ENCODE measurements at places on chromosomes 3 and 15. TPM values are rescaled to one million over a fixed set of nuclear protein-coding genes. Genes with fewer than 3 reads are reported as not detected.

- DNase-seq = no peak
- H3K27ac ChIP-seq = no peak overlapping the region
- H3K4me1 ChIP-seq = no peaks in the 10 kb centered on the region
- no peak overlapping the region for H3K4me3 ChIP-seq
These were observed 12.7 kb upstream of the MUC20 start for GRCh38 chr3:195708061-195708460.

DNA sequence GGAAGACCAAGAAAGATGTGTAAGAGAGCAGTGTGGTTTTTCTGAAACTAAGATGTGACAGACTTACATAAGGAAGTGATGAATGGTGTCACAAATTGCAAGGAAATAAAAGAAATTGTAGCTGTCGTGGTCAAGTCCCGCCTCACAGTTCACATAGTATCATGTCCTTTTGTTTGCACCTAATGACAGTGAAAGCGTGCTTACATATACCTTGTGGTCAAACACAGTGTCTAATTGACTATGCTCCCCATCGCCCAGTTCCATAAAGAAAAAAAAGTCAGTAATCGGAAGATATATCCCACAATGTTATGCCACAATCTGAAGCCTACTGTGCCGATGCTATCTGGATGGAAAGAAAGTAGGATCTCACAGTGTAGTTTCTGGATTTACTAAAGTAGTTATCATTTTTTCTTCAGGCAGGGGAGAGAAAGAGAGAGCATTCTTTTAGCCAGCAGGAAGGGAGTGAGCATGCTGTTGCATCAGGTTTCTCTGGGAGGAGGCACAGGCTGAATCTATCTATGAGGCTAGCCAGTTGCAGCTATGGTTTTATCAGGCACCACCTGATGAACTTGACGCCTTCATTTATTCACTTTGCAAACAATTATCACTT, 9.8 kb upstream of the PLSCR1 start:
- no peak overlapping the region for H3K4me3 ChIP-seq
- no peaks in the 10 kb centered on the region for H3K27me3 ChIP-seq
- DNase-seq = no peak
- no peak overlapping the region for H3K27ac ChIP-seq

DNA sequence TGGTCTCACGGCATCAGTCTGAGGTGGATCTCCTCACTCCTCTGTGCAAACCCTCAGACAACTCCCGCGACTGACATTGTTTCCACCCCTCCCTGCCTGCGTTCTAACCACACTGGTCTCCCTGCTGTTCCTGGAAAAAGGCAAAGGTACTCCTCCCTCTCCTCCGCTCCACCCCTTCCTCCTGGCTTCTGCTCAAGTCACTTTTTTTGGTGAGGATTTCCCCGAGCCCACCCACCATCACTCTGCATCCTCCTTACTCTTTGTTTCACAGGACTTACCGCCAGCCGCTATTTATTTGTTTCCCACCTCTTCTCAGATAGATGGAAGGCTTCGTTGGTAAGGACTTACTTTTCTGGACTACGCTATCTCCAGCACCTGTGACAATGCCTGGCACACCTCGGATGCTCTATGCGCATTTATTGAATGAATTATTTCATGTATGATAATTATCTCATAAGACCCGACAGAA, 25.6 kb downstream of the PRR23E start:
- no peaks in the 10 kb centered on the region for H3K4me1 ChIP-seq
- no peaks in the 10 kb centered on the region for H3K27me3 ChIP-seq
- H3K27ac ChIP-seq = no peak overlapping the region
- no peaks in the 10 kb centered on the region for H3K36me3 ChIP-seq
- no peak for DNase-seq
- H3K4me3 ChIP-seq = no peak overlapping the region

GRCh38 chr15:80396096-80396495, 8.1 kb upstream of the ARNT2 start:
- no peak overlapping the region for H3K27ac ChIP-seq
- no peaks in the 10 kb centered on the region for H3K4me1 ChIP-seq
- no peak overlapping the region for H3K4me3 ChIP-seq
- no peaks in the 10 kb centered on the region for H3K36me3 ChIP-seq
- no peaks in the 10 kb centered on the region for H3K27me3 ChIP-seq
- no peak for DNase-seq

GRCh38 chr3:171195686-171196085, 169.2 kb upstream of the SLC2A2 start:
- H3K36me3 ChIP-seq = no peaks in the 10 kb centered on the region
- H3K4me1 ChIP-seq = no peaks in the 10 kb centered on the region
- H3K27me3 ChIP-seq = no peaks in the 10 kb centered on the region
- H3K4me3 ChIP-seq = no peak overlapping the region

DNA sequence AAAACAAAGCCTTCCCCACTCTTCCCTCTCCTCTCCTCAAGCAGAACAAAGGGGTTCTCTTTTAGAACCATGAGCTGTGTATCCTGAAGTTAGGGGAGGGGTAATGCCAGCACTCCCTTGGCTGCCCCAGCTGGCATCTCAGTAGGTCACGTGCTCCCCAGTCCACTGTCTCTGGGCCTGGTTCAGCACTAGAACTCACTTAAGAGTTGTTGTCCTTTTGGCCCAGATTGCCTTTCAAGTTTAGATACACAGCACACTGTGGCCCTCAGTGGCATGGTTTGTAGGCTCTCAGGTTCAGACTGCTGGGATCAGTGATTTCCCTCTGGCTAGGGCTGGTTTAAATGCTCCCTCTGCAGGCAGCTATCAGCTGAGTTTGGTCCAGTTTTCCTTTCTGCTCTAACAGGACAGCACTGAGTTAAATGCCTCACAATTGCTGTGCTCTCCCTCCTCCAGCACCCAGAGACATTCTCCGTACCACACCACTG, 188.4 kb upstream of the ST8SIA2 start:
- no peaks in the 10 kb centered on the region for H3K27me3 ChIP-seq
- no peaks in the 10 kb centered on the region for H3K4me1 ChIP-seq
- H3K27ac ChIP-seq = no peak overlapping the region
- no peak overlapping the region for H3K4me3 ChIP-seq

- peaks cover 16% of the 10 kb centered on the region for H3K4me1 ChIP-seq
- DNase-seq = peak; percentile 92
- peak within 1 kb of the TSS; percentile 97 for H3K27ac ChIP-seq
- H3K27me3 ChIP-seq = no peaks in the 10 kb centered on the region
These were observed at the start of gene MAGEF1 for GRCh38 chr3:184711493-184712247. TSS of gene MAGEF1 (minus strand) at chr3:184712064. CDS start at chr3:184711821, 243 bp downstream.

GRCh38 chr3:102722317-102722716, 287.5 kb downstream of the ZPLD1 start:
- no peak overlapping the region for H3K4me3 ChIP-seq
- H3K27ac ChIP-seq = no peak overlapping the region
- H3K4me1 ChIP-seq = no peaks in the 10 kb centered on the region
- no peaks in the 10 kb centered on the region for H3K36me3 ChIP-seq

GRCh38 chr3:35200056-35200455, 439.3 kb upstream of the ARPP21 start:
- H3K36me3 ChIP-seq = no peaks in the 10 kb centered on the region
- no peak overlapping the region for H3K4me3 ChIP-seq
- DNase-seq = no peak
- H3K27me3 ChIP-seq = no peaks in the 10 kb centered on the region
- H3K4me1 ChIP-seq = no peaks in the 10 kb centered on the region

- H3K27me3 ChIP-seq = no peaks in the 10 kb centered on the region
- no peak overlapping the region for H3K27ac ChIP-seq
- no peaks in the 10 kb centered on the region for H3K4me1 ChIP-seq
- DNase-seq = no peak
- H3K36me3 ChIP-seq = no peaks in the 10 kb centered on the region
These were observed 131.6 kb upstream of the RASGRP1 start for GRCh38 chr15:38696109-38696727.

- peaks cover 9% of the 10 kb centered on the region for H3K36me3 ChIP-seq
- H3K4me1 ChIP-seq = peaks cover 3% of the 10 kb centered on the region
- no peaks in the 10 kb centered on the region for H3K27me3 ChIP-seq
- H3K27ac ChIP-seq = no peak overlapping the region
- DNase-seq = peak; percentile 52
These were observed 14.1 kb downstream of the KLF15 start for GRCh38 chr3:126342991-126343648.

- no peaks in the 10 kb centered on the region for H3K4me1 ChIP-seq
- no peaks in the 10 kb centered on the region for H3K36me3 ChIP-seq
- DNase-seq = peak; percentile 36
- no peak overlapping the region for H3K27ac ChIP-seq
These were observed 45.8 kb upstream of the KLF13 start for GRCh38 chr15:31280831-31281216.

DNA sequence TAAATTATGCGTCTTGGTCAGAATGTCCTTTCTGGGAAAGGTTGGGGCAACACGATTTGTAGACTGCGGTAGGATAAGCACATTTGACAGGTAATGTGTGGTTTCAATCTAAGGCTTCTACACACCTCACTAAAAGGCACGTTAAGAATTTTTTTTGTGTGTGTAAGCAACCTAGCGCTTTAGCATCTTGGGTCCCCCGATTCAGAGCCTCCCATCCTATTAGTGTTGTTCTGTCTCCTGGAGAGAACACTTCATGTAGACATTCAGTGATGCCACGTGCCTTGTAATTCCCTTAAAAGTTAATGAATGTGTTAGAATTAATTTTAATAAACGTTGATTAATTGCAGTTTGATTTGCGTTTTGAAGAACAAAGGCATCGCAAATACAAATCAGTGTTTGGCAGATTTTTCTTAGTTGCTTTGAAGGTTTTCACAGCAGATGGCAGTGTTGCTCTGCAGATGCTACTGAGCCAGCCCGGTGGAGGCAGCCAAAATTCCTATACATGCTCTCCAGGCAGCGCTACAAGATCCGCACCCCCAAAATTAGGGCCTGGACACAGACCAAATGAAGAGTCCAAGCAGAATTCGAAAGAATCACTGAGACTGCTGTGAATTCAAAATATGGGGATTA, 63.5 kb downstream of the OTOL1 start:
- H3K36me3 ChIP-seq = no peaks in the 10 kb centered on the region
- no peak overlapping the region for H3K27ac ChIP-seq

GRCh38 chr15:70234256-70234905, 136.7 kb upstream of the TLE3 start:
- no peaks in the 10 kb centered on the region for H3K27me3 ChIP-seq
- no peaks in the 10 kb centered on the region for H3K4me1 ChIP-seq
- no peak overlapping the region for H3K4me3 ChIP-seq
- H3K36me3 ChIP-seq = no peaks in the 10 kb centered on the region
- DNase-seq = no peak
- H3K27ac ChIP-seq = no peak overlapping the region

- peaks cover 13% of the 10 kb centered on the region for H3K27me3 ChIP-seq
- no peaks in the 10 kb centered on the region for H3K4me1 ChIP-seq
- no peak for DNase-seq
- no peak overlapping the region for H3K27ac ChIP-seq
- H3K4me3 ChIP-seq = no peak overlapping the region
These were observed 19.3 kb downstream of the MINAR1 start for GRCh38 chr15:79451361-79451999.

- H3K4me1 ChIP-seq = no peaks in the 10 kb centered on the region
- no peaks in the 10 kb centered on the region for H3K27me3 ChIP-seq
- no peak for DNase-seq
- no peak overlapping the region for H3K27ac ChIP-seq
- no peak overlapping the region for H3K4me3 ChIP-seq
These were observed 240.9 kb upstream of the CADM2 start for GRCh38 chr3:84717894-84718293.

DNA sequence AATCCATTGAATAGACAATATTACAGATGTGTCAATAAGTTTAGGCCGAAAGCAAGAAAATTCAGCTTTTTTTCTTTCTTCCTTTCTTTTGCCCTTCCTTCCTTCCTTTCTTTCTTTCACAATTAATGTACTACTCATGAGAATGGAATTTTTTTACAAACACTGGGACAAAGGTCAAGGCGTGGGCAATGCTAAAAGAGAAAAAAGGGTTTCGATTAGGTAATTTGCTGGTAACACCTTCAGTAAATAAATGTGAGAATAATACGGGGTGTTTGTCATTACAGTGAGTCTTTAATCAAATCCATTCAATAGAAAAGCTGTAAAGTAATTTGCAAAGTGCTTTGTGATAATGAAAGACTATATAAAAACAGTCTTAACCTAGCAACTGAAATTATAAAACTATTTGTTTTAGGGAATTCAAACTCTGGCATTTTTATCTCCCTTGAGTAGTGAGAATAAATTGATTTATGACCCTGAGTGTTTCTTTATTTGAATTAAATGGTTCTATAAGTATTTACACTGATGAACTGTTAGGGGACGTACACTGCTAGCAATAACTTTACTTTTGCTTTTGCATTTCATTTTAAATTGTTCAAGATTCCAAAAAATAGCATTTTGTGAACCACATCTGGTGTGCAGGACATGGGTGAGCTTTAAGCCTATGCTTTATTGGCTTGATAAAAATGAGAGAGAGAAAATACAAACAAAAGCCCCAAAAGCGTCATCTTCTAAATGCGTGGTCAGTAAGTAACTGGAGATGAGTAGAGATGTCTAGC, 104.2 kb upstream of the THRB start:
- H3K4me3 ChIP-seq = no peak overlapping the region
- DNase-seq = no peak
- no peak overlapping the region for H3K27ac ChIP-seq
- H3K36me3 ChIP-seq = no peaks in the 10 kb centered on the region
- no peaks in the 10 kb centered on the region for H3K27me3 ChIP-seq
- no peaks in the 10 kb centered on the region for H3K4me1 ChIP-seq

GRCh38 chr3:63386568-63386967, 108.5 kb downstream of the SYNPR start:
- H3K36me3 ChIP-seq = no peaks in the 10 kb centered on the region
- no peak for DNase-seq
- H3K4me1 ChIP-seq = no peaks in the 10 kb centered on the region
- H3K27ac ChIP-seq = no peak overlapping the region

GRCh38 chr3:162366166-162366766, 869.7 kb downstream of the OTOL1 start:
- H3K27ac ChIP-seq = no peak overlapping the region
- DNase-seq = no peak
- no peaks in the 10 kb centered on the region for H3K36me3 ChIP-seq
- no peaks in the 10 kb centered on the region for H3K27me3 ChIP-seq
- H3K4me3 ChIP-seq = no peak overlapping the region

Gene NKIRAS1
- 8.4 TPM for total RNA-seq

Gene ZPLD1
- not detected for total RNA-seq

Gene PLOD2
- 23.7 TPM for total RNA-seq

Gene ANKUB1
- total RNA-seq = not detected

Gene SI
- not detected for total RNA-seq

Gene STAC
- total RNA-seq = 25.3 TPM

Gene ZMYND10
- total RNA-seq = 2.8 TPM

Gene PPP1R14D
- 1.3 TPM for total RNA-seq

Gene ADGRG7
- total RNA-seq = not detected

Gene CTXN2
- not detected for total RNA-seq
